ENCODE measurements at places on chromosomes 4 and X.

- no peak for ATAC-seq
Observed at GRCh38 chr4:158013858-158014257, 159.0 kb downstream of the GASK1B start.

DNA sequence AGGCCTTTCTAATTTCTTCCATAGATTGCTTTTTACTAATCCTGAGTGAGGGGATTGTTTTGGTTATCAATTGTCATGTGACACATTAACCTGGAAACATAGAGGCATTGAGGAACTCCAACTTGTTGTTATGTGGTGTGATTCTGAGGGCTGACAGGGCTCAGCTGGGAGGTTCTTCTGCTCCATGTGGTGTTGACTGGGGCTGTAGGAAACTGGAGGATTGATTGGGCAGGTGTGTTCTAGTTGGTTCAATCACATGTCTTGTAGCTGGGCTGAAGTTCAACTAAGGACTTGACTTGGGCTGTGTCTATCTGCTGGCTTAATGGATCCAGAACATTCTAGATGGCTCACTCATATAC lies 10.8 kb upstream of the CRLF2 start:
- ATAC-seq = no peak

DNA sequence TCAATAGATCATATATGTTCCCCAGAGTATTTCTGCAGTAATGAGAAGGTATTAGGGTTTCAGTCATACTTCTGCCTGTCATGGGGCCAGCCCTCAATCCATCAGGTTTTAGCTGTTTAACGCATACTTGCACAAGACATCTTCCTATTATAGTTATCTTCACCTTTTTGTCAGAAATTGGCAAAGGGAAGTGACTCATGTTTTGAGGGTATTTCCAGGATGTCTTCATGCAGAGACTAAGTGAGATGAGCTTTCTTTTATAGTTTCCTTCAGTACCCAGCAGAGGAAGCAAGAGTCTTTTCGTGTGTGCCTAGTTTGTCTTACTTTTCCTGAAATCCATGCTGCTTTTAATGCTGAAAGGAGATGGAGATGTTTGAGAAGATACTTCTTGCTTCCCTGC lies 9.5 kb downstream of the CSTF2 start:
- no peak for ATAC-seq

DNA sequence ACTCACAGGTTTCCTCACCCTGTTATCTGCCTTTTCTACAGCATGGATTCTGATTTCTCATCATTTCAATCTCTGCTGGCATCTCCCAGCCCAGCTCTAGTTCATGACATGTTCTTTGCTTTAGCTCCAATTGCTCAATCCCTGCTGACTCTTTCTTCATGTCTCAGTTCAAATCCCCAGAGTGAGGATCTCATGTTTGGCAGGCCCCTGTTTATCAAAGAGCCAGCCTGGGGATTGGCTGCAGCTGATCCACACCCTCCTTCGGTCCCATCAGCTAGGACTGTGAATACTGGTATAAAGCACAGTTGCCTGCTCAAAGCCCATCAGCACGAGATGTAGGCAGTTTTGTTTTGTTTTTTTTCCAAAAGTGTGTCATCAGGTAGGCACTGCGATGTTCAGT lies 14.4 kb upstream of the CC2D2A start:
- peak; percentile 81 for ATAC-seq

GRCh38 chr4:87918314-87919058 lies 57.0 kb upstream of the SPP1 start:
- no peak for ATAC-seq

DNA sequence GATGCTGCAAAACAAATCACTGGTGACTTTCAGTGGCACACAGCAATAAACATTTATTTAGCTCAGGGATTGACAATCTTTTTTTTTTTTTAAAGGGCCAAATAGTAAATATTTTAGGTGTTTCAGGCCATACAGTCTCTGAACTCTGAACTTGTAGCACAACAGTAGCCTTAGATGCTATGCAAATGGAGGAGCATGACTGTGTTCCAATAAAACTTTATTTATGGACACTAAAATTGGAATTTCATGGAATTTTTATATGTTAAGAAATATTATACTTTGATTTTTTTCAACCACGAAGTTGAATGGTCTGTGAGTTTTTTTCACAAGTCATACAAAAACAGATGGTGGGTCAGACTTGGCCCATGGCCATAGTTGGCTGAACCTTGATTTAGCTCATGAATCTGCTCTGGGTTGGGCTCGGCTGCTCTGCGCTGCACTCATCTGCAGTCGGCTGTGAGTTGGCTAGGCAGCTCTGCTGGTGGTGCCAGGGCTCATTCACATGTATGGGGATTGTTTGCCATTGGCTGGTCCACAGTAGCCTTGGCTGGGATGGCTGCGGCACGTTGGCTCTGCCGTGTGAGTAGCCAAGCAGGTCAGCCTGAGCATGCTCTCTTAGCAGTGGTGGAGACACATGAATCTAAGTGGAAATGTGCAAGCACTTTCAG lies 231.7 kb upstream of the PGRMC2 start:
- no peak for ATAC-seq

Measured in gastroesophageal sphincter (tissue), 4 donors.